ENCODE measurements at places on chromosomes 5 and 9.

GRCh38 chr9:109652971-109653370 lies 127.0 kb upstream of the PALM2AKAP2 start:
- DNase-seq, result no peak

DNA sequence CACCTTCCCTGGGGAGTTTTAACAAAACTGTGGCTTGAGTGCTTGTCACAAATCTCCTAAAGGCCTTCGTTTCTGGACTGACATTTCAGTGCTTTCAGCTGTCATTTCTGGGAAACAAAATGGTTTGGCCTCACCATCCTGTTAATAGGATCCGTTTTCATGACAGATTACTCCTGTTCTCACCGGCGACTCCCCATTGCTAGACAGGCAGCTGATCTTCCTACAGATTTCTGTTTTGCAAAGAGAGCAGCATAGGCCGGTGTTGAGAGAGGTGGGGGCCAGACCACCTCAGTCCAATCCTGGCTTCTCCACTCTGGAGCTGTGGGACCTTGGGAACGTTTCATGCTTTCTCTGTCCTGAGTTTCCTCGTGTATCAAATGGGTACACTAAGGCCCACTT lies 75.5 kb upstream of the OTULINL start:
- DNase-seq, result no peak

DNA sequence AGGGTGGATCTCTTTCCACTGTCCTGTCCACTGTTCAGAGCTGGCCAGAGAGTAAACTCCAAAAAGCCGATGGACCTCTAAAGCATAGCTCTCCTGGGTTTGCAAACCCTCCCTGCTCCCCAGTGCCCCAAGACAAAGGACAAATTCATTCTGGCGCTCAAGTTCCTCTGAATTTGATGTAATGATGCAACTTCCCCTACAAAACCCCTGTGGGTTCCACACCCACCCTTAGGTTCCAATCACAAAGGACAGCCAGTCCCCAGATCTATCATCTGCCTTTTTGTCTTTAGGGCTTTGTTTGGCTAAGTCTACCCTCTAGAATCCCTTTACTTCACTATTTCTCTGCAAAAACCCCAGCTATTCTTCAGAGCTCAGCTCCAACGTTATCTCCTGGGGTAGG lies 57.4 kb upstream of the SLC25A51 start:
- DNase-seq, result no peak

- no peak for DNase-seq
Measured at GRCh38 chr9:1709347-1709746, 305.8 kb upstream of the SMARCA2 start.

DNA sequence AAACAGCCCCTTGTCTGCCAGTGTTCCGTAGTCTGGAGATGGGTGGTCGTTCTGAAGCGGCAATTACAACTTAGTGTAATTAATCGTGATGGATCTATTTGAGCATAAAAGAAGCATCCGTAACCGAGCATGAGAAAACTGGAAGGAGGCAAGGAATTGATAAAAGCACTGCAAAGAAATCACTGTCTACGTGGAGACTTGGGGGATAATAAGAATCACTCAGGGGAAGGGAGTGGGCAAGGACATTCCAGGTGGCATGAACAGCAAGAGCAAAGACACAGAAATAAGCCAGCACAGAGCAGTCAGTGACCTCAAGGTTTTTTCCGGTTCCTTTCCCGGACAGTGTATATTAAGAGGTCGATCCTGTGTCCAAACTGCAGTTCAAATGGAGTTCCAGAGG lies 35.0 kb downstream of the TLR4 start:
- DNase-seq, result no peak

DNA sequence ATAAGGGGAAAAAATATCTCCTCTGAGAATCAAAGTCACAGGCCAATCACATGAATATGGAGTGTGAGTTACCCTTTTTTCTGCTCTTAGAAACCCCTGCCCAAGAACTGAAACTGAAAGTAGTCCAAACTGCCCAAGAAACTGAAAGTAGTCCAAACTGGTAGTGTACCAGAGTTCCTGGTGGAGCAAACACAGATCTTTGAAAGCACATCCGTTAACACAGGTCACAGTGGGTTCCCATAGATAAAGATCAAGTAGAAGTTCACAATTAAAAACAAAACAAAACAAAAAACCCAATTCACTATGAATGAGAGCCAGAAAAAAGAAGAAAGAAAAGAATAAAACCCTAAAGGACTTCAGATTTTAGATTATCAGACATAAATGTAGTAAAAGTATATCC lies 332.4 kb upstream of the EFNA5 start:
- no peak for DNase-seq

DNA sequence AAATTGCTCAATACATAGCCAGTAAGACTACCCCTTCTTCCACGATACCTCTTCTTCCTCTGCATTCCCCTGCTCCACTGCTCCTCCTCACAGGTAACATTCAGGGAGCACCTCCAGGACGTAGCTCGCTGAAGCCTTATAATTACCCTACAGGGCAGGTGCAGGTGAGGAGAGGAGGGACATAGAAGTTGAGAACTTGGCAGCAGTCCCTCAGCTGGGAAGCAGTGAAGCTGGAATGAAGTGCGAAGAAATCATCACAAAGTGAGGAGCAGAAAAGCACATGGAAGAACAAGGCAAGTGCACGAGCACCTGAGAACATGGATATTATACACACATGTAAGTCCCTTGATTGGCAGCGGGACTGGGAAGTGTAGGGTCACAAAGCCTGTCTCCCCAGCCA lies 118.2 kb downstream of the HSD17B3 start:
- no peak for DNase-seq

- no peak for DNase-seq
Measured at GRCh38 chr5:6510132-6510531, 61.5 kb downstream of the UBE2QL1 start.

- DNase-seq, result no peak
Measured at GRCh38 chr9:119185298-119185697, 183.9 kb downstream of the BRINP1 start.

- DNase-seq, result no peak
Measured at GRCh38 chr9:126809068-126809467, 4.2 kb downstream of the ZBTB43 start.

DNA sequence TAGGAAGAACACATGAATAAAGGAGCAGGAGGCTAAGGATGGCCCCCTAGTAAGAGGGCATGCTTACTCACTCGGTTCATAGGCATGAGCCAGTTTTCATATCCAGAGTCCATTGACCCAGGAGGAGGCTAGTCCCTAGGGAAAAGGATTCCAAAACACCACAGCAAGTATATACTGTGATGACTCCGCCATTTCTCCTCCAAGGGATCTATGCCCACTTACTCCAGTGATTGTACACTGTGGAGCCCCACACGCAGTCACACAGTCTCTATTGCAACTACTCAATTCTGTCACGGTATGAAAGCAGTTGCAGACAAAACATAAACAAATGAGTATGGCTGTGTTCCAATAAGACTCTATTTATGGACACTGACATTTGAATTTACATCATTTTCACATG lies 117.7 kb upstream of the ALDH1B1 start:
- no peak for DNase-seq
